ENCODE measurements at places on chromosomes 11 and 22.

- no peak for DNase-seq
Observed at GRCh38 chr22:39800790-39801520, 92.6 kb downstream of the ENTHD1 start.

DNA sequence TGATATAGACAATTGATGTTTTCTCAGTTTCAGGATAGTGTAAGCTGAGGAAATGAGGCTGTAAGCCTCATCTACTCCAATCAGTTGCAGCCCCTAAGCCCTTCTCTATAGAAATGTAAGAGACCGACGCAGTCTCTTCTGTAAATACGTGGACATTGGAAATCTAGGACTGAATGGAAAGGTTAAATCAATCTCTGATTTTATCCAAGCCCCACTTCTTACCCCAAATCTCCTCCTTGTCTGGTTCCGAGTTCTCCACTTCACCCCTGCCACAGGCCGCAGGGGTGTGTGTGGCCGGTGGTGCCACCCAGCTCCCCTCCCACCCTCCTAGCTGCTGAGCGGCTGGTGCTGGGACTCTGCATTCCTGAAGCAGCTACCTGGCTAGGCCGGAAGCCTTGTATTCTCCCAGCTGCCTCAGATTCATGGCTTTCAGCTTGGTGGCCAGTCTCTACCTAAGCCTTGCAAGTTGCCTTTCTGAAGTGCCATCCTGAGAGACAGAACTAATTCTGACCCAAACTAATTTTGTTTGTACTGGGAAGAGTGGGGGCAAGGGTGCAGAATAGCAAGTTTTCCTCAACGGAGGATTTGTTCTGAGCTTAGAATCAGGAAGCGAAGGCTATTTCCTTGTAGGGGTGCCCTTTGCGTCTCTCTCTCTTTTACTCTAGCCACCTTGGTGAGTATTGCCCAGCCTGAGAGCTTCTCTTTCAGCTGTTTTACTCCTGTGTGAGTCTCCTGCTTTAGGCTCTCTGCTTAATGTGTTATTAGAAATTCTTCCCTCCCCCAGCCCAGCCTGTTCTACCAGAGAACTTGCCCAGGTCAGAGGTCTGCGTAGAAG lies 749 bp downstream of the VWA5A start:
- DNase-seq: no peak

- no peak for DNase-seq
Observed at GRCh38 chr11:29187215-29187614, 829.6 kb downstream of the KCNA4 start.

DNA sequence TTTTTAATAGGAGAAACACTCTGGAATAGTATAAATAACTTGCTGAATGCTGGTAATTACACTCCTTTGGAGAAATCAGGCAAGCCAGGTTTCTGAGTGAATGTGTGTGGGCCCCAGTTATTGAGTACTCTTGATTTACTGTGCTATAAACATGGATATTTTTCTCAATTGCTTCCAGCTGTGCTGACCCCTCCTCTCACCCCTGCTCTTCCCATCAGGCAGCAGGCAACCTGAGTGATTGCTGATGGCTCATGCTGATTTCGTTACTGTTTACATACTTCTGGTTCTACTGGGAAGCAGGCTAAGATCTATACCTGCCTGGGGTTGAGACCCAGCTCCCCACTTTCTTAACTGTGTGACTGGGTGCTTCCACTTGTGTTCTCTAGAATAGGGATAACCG lies 68.5 kb downstream of the DHCR7 start:
- no peak for DNase-seq

GRCh38 chr11:122709039-122709760 lies 53.7 kb downstream of the UBASH3B start:
- DNase-seq: no peak

- no peak for DNase-seq
Observed at GRCh38 chr11:45901626-45902025, 5.4 kb downstream of the FREY1 start.

GRCh38 chr11:69884751-69885150 lies 65.5 kb upstream of the FGF3 start:
- no peak for DNase-seq

- no peak for DNase-seq
Observed at GRCh38 chr11:35550374-35551036, 25.1 kb upstream of the PAMR1 start.

- DNase-seq: peak; percentile 33
Observed at GRCh38 chr22:39496131-39496838, 5.8 kb upstream of the MIEF1 start.

- no peak for DNase-seq
Observed at GRCh38 chr22:43156413-43156812, 5.1 kb downstream of the TSPO start.

DNA sequence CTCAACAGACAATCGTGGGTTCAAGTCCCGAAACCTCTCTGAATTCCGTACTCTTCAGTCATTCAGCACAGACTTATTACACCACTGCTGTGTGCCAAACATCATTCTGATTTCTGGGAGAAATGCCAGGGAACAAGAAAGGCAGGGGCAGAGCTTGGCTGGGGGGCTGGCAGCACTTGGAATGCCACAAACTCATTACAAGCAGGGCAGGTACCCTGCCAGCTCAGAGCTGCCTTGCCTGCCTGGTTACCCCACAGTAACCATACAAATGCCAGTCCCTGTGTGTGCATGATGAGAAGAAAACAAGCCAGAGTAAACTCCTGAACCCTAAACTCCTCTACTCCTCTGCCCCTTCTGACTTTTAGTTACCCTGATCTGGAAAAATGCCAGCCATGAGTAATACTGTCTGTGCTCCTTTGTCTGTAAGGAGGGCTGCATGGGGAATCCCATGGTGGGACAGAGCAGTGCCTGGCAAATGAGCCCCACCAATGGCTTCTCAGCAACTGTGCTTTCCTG lies 6.9 kb upstream of the RAD9A start:
- no peak for DNase-seq

- no peak for DNase-seq
Observed at GRCh38 chr11:126740846-126741245, 259.7 kb downstream of the KIRREL3 start.

DNA sequence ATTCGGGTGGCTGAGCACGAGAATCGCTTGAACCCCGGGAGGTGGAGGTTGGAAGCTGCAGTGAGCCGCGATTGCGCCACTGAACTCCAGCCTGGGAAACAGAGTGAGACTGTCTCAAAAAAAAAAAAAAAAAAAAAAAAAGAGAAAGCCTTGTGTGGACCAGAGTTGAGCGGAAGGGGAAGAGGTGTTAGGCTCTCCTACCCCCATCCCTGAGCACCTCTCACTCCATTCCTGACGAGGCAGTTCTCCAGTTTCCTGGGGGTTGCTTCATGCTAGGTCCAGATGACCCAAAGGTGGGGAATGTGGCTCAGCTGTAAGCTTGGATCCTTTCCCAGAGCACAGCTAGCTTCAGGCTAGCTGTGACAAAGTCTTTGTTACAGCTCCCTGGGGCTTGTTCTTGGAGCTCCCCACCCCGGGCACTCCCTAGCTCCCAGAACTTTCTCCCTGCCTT lies 8.8 kb upstream of the DNAL4 start:
- no peak for DNase-seq

DNA sequence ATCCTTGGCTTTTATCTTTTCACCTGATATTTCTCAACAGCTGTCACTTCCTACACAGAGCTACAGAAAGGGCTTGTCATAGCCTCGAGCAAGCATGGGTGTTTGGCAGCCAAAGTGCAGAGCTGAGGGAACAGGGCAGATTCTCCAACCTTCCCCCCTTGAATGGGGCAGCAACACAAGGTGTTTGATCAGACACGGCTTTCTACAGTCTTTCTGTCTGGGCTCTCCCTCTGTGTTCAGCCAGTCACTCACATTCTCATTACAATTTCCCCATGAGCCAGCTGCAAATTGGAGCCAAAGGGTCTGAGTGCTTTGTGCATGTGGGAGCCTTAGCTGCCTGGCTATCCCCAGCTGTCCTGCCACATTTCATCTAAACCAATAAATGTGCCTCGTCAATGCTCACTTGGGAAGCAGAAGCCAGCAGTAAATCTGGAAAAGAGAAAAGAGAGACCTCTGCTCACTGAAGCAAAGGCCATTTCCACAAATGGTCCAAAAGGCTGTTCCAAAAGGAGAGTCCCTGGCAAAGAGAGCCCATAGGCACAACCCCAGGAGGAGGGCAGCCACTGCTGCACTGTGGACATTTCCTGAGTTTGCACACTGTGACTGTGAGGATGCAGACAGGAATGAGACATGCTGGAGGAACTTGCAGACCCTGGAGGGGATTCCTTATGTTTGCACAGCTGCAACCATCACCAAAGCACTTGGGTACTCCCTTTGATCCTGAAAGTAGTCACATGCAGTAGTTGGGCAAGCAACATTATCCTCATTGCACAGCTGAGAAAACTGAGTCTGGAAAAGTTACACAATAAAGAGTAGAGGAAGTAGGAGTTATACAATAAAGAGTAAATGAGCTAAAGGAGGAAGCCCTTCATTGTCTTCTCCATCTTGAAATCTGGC lies 186.8 kb downstream of the FAM181B start:
- no peak for DNase-seq

GRCh38 chr11:9617940-9618339 lies 44.5 kb downstream of the WEE1 start:
- no peak for DNase-seq

DNA sequence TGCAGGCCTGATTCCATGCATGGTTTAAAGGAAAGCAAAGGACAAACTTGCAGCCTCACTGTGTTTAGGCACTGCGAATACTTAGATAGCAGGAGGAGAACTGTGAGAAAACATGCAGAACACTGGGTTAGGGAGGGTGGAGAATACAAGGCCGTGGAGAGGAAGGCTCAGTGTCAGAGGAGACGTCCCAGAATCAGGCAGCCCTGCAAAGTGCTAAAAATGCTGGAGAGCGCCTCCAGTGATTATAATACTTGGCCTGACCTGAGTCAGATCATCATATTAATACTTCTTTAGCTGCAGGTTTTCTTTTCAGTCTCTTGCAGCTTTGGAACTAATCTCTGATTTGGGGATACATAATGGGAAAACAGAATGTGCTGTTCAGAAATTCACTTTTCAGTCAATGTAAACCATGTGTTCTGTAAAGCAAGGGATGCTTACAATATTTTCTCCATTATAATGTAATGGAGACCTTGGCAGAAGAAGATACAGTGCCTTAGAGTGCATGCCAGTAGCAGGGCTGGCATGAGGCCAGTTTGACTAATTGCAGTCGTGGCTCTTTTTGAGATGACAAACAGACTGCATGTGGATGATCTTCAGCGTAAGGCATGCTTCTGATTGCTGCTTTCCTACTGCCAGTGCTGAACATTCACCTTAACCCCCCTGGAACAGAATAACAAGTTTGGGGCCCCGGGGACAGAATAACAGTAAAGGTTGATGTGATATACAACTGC lies 16.8 kb downstream of the EXT2 start:
- no peak for DNase-seq

GRCh38 chr22:45579806-45580725 lies 77.4 kb downstream of the FBLN1 start:
- DNase-seq: no peak

- DNase-seq: no peak
Observed at GRCh38 chr11:71420455-71421241, 27.5 kb downstream of the DHCR7 start.

GRCh38 chr11:69541501-69542313 lies 60.2 kb downstream of the LINC01488 start:
- DNase-seq: no peak

DNA sequence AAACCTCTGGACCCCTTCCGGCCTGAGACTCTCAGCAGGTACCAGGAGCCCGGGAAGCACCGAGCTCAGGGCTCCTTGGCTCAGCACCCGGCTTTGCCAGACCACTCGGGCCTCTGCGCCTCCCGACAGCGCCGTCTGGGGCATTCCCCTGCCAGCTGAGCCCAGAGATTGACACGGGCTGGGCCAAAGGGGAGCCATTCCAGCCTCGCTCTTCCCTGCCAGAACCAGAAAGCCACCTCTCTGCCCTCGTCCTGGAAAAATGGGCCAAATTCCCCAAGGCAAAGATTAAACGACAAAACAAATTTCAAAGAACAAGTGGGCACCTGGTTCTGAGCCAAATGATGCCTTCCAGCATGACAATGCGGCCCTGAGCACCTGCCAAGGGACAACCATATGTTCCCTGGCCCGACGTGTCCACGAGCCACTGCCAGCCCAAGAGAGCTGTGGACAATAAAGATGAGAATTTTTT lies 59.3 kb downstream of the CELSR1 start:
- DNase-seq: no peak
